Renal pelvis (tissue), 12 donors: ENCODE measurements at places on chromosomes 1 and 21.
A peak's percentile ranks its signal among the peaks of the same experiment; 100 is the strongest.

DNA sequence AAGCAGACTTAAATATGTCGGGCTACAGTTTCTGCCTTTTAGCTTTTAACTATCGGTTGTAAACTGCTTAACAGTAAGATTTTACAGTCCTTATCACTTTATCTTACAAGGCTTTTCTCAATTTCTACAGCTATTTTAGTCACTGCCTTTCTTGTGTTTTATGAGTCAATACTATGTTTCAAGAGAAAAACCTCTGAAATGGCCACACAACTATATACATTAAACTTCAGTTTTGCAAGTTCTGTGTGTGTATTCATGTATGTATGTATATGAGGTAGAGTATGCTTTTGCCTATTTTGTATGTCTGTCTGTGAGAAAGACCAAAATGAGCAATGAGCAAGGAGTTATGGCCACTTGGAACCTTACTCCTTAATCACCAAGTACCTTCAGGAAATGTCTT, 169.8 kb downstream of the SYT2 start:
- no peak for DNase-seq

GRCh38 chr1:65681096-65681495, 111.6 kb upstream of the PDE4B start:
- no peak for DNase-seq

DNA sequence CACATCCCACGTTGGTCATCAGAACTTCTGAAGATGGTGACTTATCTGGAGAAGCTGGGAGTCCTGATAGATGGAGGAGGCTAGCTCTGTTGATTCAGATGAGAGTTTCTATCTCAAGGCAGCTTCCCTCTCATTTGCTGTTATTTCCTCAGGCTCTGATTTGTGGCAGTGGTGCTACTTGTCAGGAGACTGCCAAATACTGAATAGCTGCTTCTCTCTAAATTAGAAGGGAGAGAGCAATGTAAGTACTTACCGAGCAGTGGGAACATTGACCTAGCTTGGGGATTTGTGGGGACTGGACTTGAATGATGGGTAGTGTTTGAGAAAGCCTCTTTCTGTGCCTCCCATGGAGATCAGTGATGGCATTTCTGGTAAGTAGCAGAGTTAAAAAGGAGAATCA, at the start of gene OR10K1:
OR10K1 (plus strand) TSS at position 301 of the 400 bp plus-strand sequence. CDS start 3,728 bp downstream, outside the sequence.
- no peak for DNase-seq

GRCh38 chr1:198363625-198364151, 176.8 kb downstream of the ATP6V1G3 start:
- DNase-seq, result no peak

- no peak for DNase-seq
These were observed 16.9 kb upstream of the GNG12 start for GRCh38 chr1:67850151-67850551.

- peak; percentile 2 for DNase-seq
These were observed 31.8 kb downstream of the KCNK2 start for GRCh38 chr1:215114154-215114933.
